Activated CD4-positive, alpha-beta memory T cell treated with anti-CD3 and anti-CD28 coated beads for 36 hours (primary cell): ENCODE measurements at places on chromosomes 3 and 15. TPM values are rescaled to one million over a fixed set of nuclear protein-coding genes. Genes with fewer than 3 reads are reported as not detected.

P2RY13 gene
- total RNA-seq = not detected

TMOD2 gene
- total RNA-seq = 6.7 TPM

CFAP92 gene
- 0.24 TPM for total RNA-seq

GHRL gene
- not detected for total RNA-seq

GOLGA6L4 gene
- 0.92 TPM for total RNA-seq

MITF gene
- total RNA-seq = not detected

SLC28A1 gene
- not detected for total RNA-seq

RNF111 gene
- 22.6 TPM for total RNA-seq

DNAH12 gene
- 0.14 TPM for total RNA-seq

EXD1 gene
- not detected for total RNA-seq

PRICKLE2 gene
- total RNA-seq = not detected

CD96 gene
- 39.0 TPM for total RNA-seq

MOBP gene
- total RNA-seq = not detected

GRCh38 chr3:34174740-34175139 is 376.3 kb downstream of the PDCD6IP start:
- no peak for DNase-seq

DNA sequence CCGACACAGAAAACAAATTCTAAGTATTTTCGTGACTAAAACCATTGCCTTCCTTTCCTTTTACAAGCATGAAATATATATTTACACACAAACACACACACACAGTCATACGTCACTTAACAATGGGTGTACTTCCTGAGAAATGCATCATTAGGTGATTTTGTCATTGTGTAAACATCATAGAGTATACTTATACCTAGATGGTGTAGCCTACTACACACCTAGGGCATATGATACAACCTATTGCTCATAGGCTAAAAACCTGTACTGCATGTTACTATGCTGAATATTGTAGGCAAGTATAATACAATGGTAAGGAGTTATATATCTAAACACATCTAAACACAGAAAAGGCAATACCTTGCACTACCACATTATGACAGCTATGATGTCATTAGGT is 28.6 kb downstream of the COL6A5 start:
- DNase-seq = no peak

GRCh38 chr3:154904328-154904727 is 175.8 kb upstream of the MME start:
- no peak for DNase-seq

- no peak for DNase-seq
Measured at GRCh38 chr3:167684388-167684993, 30.7 kb upstream of the WDR49 start.

GRCh38 chr15:80485370-80486164 is 81.4 kb downstream of the ARNT2 start:
- no peak for DNase-seq

DNA sequence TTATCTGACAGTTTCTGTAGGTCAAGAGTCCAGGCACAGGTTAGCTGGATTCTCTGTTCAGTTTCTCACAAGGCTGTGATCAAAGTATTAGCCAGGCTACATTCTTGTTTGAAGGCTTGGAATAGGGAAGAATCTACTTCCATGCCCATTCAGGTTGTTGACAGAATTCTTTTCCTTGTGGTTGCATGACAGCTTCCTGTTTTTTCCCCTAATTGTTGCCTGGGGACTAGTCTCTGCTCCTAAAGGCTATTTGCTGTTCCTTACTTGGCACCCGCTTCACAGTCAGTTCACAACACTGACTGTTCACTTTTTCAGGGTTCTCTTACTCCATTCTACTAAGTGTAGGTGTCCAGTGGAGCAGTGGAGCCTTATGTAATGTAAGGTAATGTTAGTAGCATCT is 115.4 kb upstream of the GBE1 start:
- DNase-seq = no peak

DNA sequence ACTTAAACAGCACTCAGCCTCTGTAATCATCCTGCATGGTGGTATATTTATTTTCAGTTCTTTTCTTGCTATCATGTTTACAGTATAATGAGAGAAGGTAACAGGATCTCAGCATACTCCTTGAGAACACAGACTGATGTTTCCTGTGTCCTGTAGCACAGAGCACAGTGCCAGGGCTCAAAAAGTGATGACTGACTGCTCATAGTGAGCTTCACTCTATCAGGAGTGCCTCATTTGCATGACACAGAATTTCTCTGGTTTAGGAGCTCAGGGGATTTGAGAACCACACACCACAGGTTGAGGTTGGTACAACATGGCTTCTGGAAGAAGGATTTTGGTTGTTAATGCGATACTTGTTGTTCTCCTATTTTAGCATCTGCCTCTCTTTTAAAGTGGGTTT is 68.5 kb upstream of the SLC2A2 start:
- no peak for DNase-seq

- DNase-seq = no peak
Measured at GRCh38 chr3:195746751-195747150, 26.0 kb downstream of the MUC20 start.

DNA sequence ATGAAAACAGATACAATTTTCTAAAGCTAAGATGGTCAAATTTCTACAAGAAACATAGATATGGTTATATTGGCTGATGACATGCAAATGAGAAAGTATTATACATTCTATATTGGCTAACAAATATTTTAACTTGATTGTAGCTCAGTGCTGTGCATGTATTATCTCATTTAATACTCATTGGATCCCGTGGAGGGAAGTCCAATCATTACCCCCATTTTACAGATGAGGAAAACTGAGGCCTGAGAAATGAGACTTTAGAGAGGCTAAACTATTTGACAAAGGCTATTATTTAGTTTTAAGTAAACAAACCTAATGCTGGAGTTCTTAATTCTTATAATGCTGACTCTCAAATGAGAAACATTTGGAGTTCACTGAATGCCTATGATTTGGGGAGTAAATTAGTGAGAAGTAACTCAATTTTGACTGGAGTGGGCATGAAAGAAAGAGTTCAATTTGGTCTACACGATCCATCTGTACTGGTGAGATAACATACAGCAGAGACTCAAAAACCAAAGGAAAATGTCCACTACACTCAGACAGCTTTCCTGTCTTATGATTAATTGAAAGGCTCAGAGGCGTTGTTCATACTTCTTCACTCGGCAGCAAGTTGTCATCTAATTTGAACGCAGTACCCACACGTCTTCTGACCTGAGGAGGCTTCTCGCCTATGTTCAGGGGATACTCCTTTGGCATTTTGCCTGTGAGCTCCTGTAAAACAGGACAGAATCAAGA is 72.2 kb upstream of the LMOD3 start:
- no peak for DNase-seq

DNA sequence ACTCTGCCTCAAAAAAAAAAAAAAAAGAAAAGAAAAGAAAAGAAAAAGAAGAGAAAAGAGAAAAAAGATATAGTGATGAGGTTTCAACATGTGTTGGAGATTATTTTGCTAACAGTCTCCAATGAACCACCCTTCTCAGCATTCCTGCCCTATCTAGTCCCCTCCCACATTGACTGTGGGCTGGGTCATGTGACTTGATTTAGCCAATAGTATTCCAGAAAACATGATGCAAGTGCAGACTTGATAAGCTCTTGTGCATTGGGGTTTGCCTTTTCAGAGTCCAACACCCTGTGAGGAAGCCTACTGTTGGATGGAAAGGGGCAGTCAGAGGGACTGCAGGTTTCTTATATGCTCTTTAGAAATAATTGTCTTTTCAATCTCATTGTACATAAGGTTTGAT is 37.8 kb upstream of the MED12L start:
- DNase-seq = no peak

DNA sequence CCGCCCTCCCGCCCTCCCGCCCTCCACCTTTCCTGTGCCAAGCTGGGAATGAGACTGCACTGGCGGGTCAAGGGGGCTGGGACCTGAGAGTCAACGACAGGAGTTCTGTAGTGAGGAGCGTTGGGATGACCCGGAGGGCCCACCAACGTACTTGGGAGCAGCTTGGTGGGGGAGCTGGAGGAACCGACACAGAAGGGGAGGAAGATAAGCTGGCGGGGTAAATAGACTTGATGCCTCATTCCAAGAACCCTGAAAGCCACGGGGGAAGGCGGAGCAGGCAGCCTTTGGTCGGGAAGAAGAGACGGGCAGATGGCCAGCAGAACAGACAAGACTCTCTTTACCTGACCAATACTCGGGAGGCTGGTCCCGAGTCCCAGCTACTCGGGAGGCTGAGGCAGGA is 277 bp downstream of the FMN1 start:
- no peak for DNase-seq

GRCh38 chr3:106814231-106814630 is 563.0 kb upstream of the CCDC54 start:
- no peak for DNase-seq

GRCh38 chr3:85781806-85782205 is 823.0 kb downstream of the CADM2 start:
- DNase-seq = no peak

DNA sequence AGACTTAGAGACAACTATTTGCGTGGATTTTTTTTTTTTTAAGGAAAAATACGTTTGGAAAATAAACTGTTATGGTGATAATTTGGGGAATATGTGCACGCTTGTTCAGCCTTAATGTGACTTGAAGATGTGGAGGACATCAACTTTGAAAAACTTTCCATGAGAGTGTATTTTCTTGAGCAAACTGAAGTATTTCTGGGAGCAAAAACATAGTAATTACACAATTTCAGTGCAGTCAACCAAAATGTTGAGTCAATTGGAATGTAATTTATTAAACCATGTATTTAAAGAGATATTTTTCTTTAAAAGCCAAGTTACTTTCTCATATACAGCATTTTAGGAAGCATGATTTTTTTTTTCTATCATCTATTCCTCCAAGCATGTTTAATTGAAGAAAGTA is 80.3 kb upstream of the FLNB start:
- no peak for DNase-seq

- no peak for DNase-seq
Measured at GRCh38 chr3:30848087-30848779, 46.2 kb downstream of the GADL1 start.

GRCh38 chr3:193865339-193865738 is 270.6 kb upstream of the HES1 start:
- DNase-seq = no peak

DNA sequence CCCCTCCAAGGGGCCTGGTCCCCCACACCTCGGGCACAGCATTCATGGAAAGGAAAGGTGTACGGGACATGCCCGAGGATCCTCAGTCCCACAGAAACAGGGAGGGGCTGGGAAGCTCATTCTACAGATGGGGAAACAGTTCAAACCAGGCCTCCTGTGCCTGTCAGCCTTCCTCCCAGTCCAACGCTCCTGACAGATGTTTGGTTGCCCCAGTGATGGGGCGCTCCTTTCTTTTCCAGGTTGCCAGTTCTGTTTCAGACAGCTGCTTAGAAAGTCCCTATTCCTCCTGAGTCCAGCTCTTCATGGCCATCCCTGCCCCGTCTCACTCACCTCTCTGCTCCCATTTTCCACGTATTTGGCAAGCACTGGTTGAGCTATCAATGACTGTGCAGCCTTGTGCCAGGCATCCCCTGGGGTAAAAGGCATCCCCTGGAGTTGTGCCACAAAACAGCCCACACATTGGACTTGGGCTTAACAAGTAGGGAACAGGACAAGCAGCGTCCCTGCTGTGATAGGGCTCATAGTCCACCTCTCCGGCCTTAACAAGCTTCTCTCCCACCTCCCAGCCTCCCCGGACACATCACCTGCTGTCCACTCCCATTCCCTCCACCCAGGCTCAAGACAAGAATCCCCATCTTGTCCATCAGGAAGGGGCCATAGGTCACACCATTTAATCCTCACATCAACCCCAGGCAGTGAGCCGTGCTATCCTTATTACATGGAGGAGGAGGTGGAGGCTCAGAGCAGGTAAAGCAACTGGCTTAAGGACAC is 6.6 kb downstream of the OXTR start:
- no peak for DNase-seq

- no peak for DNase-seq
Measured at GRCh38 chr3:132783152-132783551, 60.9 kb upstream of the NPHP3 start.

DNA sequence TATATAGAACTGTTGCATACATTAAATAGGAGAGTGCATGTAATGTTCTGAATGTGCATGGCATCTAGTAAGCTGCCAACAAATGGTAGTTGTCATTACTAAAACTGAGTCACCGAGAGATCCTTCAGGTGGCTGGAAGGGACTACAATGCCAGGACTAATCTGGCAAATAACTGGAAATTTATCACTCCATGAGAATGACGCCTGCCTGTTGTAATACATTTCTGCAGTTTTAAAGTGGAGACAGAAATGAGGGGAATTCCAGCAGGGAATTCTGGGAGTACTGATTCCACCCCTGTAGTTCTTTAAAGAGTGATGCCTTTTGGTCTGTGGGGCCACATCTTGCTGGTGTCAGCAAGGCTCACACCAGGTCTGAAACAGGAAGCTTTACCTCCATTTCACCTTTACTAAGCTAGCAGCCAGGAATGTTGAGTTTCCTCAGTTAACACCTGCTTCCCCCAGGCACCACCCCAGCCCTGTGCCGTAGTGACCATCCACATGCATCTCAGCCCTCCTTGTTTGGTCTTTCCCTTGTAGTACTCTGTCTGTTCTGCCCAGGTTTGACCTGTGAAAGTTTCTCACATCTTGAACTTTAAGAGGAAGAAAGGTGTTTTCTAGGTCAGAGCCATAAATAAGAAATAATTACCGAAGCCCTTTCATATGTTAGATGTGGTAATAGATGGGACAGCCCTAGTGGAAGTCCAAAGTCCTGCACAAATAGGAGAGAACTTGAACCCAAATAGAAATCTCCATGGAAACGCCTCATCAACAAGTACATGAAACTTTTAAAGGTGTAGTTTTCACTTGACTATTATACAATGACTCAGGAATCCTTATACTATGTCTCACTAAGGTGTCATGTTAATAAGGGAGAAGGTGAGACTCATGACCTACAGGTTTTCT is 56.7 kb upstream of the LMOD3 start:
- no peak for DNase-seq

GRCh38 chr3:24830230-24831152 is 335.8 kb upstream of the THRB start:
- no peak for DNase-seq

DNA sequence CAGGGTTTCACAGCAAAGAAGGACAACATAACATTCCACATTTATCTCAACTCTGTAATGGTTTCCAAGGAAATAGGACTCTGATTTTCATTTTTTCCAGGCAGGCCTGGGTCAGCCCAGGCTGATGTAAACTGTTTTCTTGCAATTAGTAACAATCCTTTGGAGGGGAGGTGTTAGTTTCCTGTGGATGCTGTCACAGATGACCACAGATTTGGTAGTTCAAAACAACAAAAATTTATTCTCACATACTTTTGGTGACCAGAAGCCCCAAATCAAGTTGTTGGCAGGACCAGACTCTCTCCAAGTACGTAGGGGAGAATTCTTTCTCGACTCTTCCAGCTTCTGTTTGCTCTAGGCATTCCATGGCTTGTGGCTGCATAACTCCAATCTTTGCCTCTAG is 88.0 kb downstream of the EDEM1 start:
- no peak for DNase-seq

GRCh38 chr3:181860235-181860634 is 148.5 kb downstream of the SOX2 start:
- DNase-seq = no peak

DNA sequence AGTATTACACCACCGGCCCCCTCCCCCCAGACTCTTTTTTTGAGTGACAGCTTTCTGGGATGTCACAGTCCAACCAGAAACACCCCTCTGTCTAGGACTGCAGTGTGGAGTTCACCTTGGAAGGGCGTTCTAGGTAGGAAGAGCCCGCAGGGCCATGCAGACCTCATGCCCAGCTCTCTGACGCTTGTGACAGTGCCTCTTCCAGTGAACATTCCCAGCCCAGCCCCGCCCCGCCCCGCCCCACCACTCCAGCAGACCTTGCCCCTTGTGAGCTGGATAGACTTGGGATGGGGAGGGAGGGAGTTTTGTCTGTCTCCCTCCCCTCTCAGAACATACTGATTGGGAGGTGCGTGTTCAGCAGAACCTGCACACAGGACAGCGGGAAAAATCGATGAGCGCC is 63.6 kb downstream of the AAGAB start:
- DNase-seq = no peak
